ENCODE measurements at places on chromosomes 4 and X. TPM values are rescaled to one million over a fixed set of nuclear protein-coding genes. Genes with fewer than 3 reads are reported as not detected.

Gene HNRNPD
- total RNA-seq = 147 TPM

Gene OR13H1
- total RNA-seq = not detected

Gene TRO
- 19.7 TPM for total RNA-seq

Gene HMX1
- not detected for total RNA-seq

Gene MAGEB1
- total RNA-seq = not detected

Gene FRMD7
- not detected for total RNA-seq

Gene ADH6
- not detected for total RNA-seq

Gene ZBED1
- 32.2 TPM for total RNA-seq

Gene CSAG1
- not detected for total RNA-seq

Gene NWD2
- not detected for total RNA-seq

Gene SMIM43
- 1.0 TPM for total RNA-seq

Gene PPP1R2C
- total RNA-seq = not detected

Gene RADX
- 3.2 TPM for total RNA-seq
